Type B pancreatic cell (in vitro differentiated cells): ENCODE measurements at places on chromosomes 12 and 14. TPM values are rescaled to one million over a fixed set of nuclear protein-coding genes. Genes with fewer than 3 reads are reported as not detected.
A peak's percentile ranks its signal among the peaks of the same experiment; 100 is the strongest.

GRCh38 chr12:93097417-93097816 is 168.3 kb upstream of the EEA1 start:
- no peak for DNase-seq

DNA sequence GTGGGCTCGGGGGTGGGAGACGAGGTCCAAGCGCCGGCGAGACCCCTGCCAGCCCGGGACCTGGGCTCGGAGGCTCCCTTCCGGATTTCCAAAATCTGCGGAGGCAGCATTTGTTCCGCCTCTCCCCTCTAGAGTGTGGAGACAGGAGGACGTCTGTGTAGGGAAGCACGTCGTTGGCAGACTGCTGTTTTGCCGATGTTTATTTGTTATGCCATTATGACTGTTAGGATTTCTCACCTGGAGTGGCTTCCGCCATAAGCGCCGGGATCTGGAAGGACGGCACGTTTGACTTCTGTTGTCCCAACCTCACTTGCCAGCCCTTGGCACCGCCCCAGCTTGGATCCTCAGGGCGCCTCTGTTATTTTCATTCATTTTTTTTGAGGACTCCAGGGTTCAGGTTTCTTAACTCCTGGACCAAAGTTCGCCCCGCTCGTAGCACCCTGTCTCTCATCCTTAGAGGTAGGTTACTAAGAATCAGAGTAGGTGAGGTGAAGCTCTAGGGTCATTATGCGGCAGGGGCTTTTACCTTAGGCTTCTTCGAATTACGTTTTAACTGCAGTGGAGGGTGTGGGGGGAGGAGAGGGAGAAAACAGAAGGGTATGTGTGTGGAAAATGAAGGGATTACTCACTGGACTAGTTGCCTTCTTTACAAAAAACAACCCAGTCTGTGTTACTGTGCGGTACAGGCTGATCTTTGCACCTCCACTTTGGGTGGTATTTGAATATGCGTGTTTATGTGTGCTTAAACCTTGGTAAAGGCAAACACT is 547 bp upstream of the PYGL start:
- no peak for DNase-seq

DNA sequence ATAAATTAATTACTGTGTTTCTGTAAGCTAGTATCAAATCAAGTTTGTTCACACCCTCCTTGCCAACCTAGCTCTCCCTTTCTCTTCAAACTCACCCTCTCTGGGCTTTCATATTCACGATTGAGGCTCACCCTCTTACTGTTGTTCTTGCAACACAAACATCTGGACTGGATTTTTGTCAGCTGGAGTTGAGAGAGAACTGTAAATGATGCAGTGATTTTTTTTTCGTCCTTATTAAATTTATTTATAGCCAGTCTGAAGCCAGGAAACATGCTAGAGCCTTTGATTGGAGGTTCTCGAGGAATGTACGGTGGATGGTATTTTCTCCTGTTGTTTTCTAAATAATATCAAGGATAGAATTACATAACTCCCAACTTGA is 485.1 kb downstream of the ZFP36L1 start:
- DNase-seq: no peak

- peak; percentile 76 for DNase-seq
These were observed at the start of gene RTN1 for GRCh38 chr14:59870277-59871165. RTN1 (minus strand) TSS chr14:59870776; CDS start chr14:59870630, 146 bp downstream.

- DNase-seq: no peak
These were observed 37.5 kb upstream of the FBLN5 start for GRCh38 chr14:91985008-91985407.

- no peak for DNase-seq
These were observed 206.8 kb upstream of the BCL2L14 start for GRCh38 chr12:11863988-11864387.

- DNase-seq: no peak
These were observed 531.3 kb downstream of the GALC start for GRCh38 chr14:87461704-87462103.

- no peak for DNase-seq
These were observed 201.6 kb upstream of the NOS1 start for GRCh38 chr12:117563007-117563406.

MANSC4 gene
- total RNA-seq: 0.36 TPM in 1 of 2 replicates, not detected in the other

MYF6 gene
- 1.4 TPM in 1 of 2 replicates, not detected in the other for total RNA-seq
